HFFc6 (cell line): ENCODE measurements at places on chromosomes 13 and 19.

DNA sequence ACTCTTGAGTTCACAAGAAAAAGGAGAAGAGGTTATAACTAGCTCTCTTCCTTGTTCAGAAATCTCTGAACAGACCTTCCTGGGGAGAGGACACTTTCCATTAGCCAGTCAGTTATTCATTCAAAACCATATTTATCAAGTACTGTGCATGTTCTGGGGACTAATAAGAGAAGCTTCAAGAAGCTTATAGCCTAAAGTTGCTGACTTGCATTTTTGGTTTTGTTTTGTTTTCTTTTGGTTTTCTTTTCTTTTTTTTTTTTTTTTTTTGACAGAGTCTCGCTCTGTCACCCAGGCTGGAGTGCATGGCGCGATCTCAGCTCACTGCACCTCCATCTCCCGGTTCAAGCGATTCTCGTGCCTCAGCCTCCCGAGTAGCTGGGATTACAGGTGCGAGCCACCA is 471.4 kb downstream of the KLF12 start:
- no peak for DNase-seq

- no peak for DNase-seq
Observed at GRCh38 chr13:109396266-109396665, 390.1 kb downstream of the IRS2 start.

GRCh38 chr13:113122550-113123225 is at the start of gene F10:
Gene F10, plus strand, starts transcription at chr13:113122799. Its CDS starts 57 bp downstream, at chr13:113122856.
- peak; percentile 89 for DNase-seq

- no peak for DNase-seq
Observed at GRCh38 chr19:43572171-43572588, 3.1 kb downstream of the XRCC1 start.

DNA sequence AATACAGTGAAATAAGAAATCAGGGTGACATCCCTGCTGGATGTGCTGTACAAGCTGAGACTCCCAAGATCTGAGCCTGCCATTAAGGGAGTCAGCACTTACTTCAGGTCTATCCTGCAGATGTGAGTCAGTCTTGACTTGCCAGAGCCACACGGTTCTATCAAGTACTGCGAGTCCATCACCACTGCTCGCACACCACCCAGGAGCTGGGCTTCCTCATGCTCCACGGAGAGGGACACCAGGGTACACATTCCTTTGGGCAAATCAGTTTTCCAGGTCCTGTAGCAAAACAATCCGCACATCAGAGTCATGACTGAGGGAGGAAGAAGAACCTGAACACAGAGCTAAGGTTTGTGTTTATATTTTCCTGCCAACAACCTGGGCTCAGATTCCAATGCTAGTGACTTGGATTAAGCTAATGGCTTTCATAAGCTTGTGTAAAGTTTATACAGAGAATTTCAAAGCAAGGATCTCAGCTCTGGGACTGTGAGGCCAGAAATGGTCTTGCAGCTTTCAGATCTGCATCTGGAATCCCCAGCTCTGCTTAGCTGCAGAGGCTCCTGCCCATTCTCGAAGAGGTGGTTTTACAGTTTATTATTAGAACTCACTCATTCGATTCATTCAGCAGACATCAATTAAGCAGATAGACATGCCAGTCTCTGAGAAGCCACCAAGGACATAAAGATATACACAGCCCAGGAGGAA is 90.6 kb downstream of the KL start:
- no peak for DNase-seq

GRCh38 chr13:43981091-43981490 is 101.4 kb downstream of the LACC1 start:
- no peak for DNase-seq

DNA sequence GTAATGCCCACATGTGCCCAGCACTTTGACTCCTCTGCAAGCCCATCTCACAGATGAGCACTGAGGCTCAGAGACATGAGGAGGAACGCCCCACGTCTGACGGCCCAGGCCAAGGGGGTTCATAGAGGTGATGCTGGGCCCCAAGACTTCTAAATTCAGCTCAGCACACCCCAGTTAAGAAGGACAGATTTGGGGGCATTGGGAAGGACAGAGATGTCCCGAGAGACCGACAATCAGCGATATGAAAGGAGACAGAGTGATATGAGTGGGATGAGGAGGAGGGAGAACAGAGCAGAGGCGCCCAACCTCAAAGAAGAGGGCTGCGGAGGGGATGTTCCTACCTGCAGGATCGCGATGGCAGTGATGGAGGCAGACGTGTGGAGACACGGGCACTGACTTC is at the start of gene CNFN:
Gene CNFN (minus strand): TSS at position 399 of the 400 bp plus-strand sequence. CDS start 1,260 bp downstream, outside the sequence.
- no peak for DNase-seq

- no peak for DNase-seq
Observed at GRCh38 chr19:5271145-5271544, 69.5 kb downstream of the PTPRS start.

DNA sequence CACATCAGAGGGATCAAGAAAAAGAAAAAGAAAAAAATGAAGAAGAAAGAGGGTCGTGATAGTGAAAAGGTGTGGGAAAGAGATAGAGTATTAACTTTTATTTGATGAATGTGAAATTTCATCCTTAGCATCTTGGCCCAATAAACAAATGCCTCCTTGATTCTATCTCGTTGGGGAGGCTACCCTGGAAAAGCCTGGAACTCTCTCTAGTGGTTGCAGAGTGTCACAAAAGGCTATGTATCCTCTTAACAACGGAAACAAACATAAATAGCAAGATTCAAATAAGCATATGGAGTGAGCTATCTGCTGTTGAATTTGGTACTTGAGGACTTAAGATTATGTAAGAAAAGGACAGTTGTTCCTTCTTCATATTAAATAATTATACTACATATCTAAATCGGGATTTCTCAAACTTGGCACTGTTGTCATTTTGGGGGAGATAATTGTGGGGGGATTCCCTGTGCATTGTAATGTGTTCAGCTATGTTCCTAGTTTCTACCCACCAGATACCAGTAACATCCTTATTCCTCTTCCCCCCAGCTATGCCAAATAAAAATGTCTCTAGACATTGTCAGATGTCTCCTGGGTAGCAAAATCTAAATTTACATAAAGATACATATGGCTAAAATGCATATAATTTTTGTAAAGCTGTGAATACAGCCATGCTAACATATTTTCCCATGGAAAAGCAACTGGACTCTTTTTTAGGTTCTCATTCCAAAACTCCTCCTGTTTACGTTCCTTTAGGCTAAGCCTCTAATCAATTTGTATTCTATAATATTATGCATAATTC is 557.2 kb downstream of the DCT start:
- no peak for DNase-seq

GRCh38 chr19:45355402-45355801 is 14.9 kb downstream of the KLC3 start:
- DNase-seq = no peak

- no peak for DNase-seq
Observed at GRCh38 chr19:39277598-39277997, 9.4 kb downstream of the IFNL2 start.

- no peak for DNase-seq
Observed at GRCh38 chr13:71540098-71540497, 326.9 kb downstream of the DACH1 start.
